Posterior vena cava (tissue), 2 donors: ENCODE measurements at places on chromosomes 4 and X. TPM values are rescaled to one million over a fixed set of nuclear protein-coding genes. Genes with fewer than 3 reads are reported as not detected.

- DNase-seq, result no peak
Measured at GRCh38 chr4:99473131-99473530, 37.7 kb upstream of the C4orf17 start.

DNA sequence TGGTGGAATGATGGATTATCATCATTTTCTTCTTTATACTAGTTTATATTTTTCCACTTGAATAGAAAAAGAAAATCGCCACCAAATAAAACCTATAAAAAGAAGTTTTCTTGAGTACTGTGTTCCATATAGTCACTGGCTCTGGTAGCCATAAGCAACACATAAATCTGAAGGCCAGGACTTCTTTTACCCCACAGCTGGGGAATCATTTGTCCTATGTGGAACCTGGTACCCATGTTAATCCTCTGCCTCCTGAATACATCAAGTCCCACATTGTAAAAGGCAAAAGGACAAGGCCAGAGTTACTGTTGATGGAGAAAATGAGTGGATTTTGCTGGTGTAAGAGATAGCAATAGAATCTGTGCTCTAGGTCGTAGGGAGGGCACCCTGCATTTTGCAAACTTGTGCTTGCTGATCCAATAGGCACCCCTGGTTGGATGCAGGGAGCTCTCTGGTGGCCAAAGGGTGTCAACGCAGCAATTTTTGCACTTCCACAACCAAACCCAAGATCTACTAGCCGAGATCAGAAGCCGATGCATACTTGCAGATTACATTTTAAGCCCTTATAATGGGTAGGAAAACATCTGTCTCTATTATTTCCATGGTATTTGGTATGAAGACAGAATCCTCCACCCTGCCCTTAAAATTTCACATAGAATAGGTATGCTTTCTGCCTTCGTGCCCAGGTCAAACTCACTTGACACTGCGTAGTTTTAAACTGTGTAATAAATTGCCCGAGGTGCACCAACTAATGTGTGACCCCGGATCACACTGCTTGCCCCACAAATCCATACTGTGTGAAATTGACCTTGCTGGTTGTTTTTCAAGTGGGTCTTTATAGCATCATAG, 146.2 kb upstream of the SCML1 start:
- DNase-seq, result no peak

The AFAP1 gene
- 45.3 TPM for total RNA-seq

- DNase-seq, result no peak
Measured at GRCh38 chr4:183967266-183967665, 62.2 kb downstream of the STOX2 start.

GRCh38 chrX:141258080-141258479, 15.8 kb upstream of the SPANXC start:
- DNase-seq, result no peak

The CT47C1 gene
- total RNA-seq, result not detected

- DNase-seq, result no peak
Measured at GRCh38 chrX:40097141-40097503, 636 bp downstream of the BCOR start.

The TMEM31 gene
- not detected for total RNA-seq

The PHOX2B gene
- total RNA-seq, result not detected

GRCh38 chr4:2400841-2401609, 17.4 kb downstream of the ZFYVE28 start:
- DNase-seq, result no peak

GRCh38 chrX:40471965-40472648, 108.7 kb upstream of the ATP6AP2 start:
- DNase-seq, result peak; percentile 46

DNA sequence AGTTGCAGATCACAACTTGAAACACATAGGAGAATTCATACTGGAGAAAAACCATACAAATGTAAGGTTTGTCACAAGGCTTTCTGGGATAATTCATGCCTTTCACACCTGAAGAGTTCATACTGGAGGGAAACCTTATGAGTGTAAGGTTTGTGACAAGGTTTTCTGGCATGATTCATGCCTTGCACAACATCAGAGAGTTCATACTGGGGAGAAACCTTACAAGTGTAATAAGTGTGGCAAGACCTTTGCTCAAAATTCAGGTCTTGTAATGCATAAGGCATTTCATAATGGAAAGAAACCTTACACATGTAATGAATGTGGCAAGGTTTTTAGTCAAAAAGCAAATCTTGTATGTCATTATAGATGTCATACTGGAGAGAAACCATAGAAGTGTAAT, 58.8 kb upstream of the ENPEP start:
- DNase-seq, result no peak

The MAGEB1 gene
- total RNA-seq, result not detected

DNA sequence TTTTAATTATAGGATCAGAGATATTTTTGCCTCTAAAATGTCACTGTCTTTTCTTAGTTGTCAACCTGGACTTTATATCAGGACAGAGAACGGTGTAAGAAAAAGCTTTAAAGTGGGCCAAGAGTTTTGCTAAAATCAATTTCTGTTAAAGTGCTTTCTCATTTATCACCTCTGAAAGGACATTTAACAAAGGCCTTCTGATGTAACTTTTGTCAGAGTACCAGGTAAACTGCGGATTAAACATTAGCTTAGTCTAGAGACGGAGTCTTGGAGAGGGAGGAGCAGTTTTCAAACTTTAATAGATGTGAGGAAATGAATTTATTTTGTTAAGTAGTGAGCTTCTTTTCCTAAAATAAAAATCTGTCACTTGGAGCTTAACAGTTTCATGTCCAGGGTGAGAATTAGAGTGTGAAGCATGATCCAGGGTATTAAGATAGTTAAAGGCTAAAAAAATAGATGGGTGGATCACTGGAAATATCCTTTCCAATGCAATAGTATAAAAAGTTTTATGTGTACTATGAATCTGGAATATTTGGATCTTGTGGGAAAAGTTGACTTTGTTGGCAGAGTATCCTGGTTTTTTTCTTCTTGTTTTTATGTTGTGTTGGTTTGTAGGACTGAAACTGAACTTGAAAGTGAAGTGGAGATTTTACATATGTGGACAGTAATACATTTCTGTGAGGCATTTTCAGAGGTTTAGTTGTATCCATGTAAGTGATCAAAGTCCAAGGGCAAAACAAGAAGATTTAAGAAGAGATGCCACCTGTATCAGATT, 33.6 kb upstream of the BMPR1B start:
- no peak for DNase-seq

- no peak for DNase-seq
Measured at GRCh38 chr4:176261481-176261880, 7.5 kb downstream of the ASB5 start.

DNA sequence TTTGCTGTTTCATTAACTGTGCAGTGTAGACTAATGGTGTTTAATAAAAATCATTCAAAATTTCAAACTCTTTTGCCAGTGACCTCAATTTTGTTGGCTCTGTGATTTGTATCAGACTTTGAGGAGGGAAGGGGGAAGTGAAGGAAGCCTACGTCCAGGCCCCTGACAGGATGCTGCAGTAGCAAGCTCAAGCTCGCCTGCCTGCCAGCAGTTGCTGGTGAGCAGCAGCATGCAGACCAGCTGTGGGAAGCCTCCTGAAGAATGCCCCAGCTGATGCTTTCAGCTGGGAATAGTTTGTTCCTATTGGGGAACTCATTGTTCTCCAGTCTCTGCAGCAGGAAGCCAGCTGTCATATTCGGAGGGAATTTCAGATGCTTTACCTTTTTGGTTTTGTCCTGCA, 495.2 kb downstream of the AFF2 start:
- DNase-seq, result no peak

The GAK gene
- 73.5 TPM for total RNA-seq

The STEEP1 gene
- 13.6 TPM for total RNA-seq

GRCh38 chr4:124640022-124640730, 72.4 kb downstream of the ANKRD50 start:
- no peak for DNase-seq

The CENPU gene
- total RNA-seq, result 1.4 TPM

The AMTN gene
- total RNA-seq, result not detected

The NSUN7 gene
- total RNA-seq, result 0.65 TPM

The PGK1 gene
- 323 TPM for total RNA-seq

The PAGE2B gene
- not detected for total RNA-seq

The DOK7 gene
- 0.14 TPM for total RNA-seq

The CCDC120 gene
- 3.0 TPM for total RNA-seq

- no peak for DNase-seq
Measured at GRCh38 chrX:124736553-124737270, 390.3 kb downstream of the SH2D1A start.

GRCh38 chr4:1559896-1560650, 124.0 kb downstream of the FAM53A start:
- DNase-seq, result no peak

DNA sequence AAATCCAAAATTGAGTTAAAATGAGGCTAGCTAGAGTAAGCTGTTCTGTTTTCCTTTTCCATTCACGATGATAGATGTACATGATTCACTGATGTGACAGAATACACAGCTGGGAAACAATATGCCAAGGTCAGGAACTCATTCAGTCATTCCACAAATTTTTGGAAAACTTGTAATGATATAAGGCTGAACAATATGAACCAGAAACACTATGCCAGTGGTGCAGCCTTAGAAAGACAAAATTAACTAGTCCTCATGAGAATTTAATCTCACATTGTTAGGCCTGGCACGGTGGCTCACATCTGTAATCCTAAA, 50.0 kb upstream of the NDST3 start:
- no peak for DNase-seq

GRCh38 chr4:133275246-133275645, 126.2 kb downstream of the PCDH10 start:
- no peak for DNase-seq

DNA sequence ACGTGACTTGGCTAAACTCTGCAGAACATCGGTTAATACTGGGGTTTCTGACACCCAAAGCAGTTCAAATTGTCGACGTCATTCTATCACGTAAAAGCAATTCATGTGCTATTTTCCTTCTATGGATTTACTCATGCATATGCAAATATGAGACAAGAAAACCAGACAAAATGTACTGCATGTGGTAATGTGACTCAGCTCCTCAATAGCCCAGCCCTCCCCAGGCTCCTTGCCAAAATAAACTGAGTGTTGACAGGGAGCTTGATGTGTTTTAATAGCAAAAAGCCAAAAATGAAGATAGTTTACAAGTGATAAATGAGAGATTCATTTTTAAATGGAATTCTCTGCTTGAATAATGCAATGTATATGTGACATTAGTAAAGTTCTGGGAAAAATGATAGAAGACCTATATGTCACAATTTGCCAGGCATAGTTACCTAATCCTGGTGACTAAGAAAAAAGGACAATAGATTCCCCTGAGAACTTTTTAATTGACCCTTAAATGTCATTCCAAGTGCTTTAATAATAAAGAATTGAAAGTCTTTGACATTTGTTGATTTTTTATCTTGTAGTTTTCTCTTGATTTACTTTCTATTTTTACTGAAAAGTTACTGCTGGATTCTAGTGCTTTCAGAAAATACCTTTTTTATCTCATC, 1700.6 kb upstream of the TENM3 start:
- DNase-seq, result no peak

The AR gene
- total RNA-seq, result 12.3 TPM

GRCh38 chr4:82780752-82781231, 17.8 kb downstream of the SCD5 start:
- peak; percentile 89 for DNase-seq

The NALF2 gene
- 0.23 TPM for total RNA-seq

GRCh38 chr4:2830632-2831610, 12.7 kb upstream of the ADD1 start:
- DNase-seq, result peak; percentile 67

DNA sequence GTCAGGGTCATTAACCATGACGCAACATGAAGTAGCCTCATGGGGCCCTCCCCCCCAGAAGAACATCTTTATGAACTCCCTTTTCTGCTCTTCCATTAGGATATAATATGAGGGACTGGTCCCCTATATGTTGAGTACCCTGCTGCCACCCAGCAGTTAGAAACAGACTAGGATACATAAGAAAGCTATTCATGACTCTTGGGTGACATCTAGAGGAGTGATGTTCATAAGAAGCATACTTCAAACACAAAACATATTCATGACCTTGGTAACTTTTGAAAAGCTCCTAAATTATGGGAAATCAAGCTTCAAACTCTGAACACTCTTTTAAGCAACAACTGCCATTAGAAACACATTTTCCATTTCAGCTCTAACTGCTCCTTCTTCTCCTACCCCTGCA, 155.2 kb upstream of the SPIN4 start:
- DNase-seq, result no peak

DNA sequence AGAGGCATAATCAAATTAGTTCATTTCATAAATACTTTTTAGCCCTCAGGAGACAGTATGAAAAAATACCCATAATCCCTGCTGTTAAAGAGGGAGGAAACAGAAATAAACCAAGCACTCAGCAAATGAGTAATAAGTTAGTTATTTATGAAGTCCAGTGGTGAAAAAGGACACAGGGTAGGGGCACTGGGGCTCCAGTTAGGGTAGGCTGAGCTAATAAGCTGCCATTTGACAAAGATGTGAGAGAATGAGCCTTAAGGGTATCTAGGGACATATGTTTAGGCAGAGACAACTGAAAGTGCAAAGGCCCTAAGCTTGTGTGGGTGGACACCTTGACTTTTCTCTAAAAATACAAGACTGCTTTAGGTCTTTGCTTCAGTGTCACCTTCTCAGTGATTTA, 94.4 kb downstream of the IL15 start:
- no peak for DNase-seq

The TBC1D1 gene
- total RNA-seq, result 94.7 TPM

- no peak for DNase-seq
Measured at GRCh38 chr4:165368114-165368513, 10.7 kb upstream of the CPE start.

The PPP2R3B gene
- total RNA-seq, result 23.4 TPM

- DNase-seq, result no peak
Measured at GRCh38 chrX:40147971-40148370, 50.2 kb upstream of the BCOR start.

DNA sequence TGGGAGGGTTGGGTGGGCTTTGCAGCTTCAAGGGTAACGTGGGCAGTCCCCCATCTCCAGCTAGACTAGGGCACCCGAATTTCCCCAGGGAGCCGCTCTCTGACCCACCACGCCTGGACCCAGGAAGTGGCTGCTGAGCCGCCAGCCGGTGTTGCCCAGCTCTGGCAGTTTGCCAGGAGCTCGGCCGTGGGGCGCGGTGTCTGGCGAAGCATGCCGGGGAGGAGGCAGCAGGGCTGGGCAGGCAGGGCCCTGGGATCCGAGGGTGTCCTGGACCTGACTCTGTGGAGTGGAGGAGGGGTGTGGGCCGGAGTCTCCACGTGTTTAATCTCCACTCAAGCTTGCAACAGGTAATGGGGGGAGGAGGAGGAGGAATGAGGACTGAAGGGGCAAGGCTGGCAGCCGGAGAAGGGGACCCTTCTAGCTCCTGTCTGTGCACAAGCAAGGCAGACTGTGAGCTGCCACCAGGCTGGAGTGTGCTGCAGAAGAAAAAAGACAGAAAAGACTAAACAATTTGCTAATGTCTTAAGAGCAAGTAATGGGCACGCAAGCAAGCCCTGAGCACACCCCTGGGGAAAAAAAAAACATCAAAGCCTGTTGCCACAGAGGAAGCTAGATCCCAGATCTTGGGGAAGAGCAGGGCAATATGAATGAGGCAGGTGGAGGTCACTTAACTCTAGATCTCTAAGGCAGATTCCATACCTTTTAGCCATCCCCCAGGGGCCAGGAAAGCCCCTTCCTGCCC, 2.4 kb downstream of the LONRF3 start:
- peak; percentile 83 for DNase-seq

GRCh38 chr4:56505269-56506130, at the start of gene ARL9:
Gene ARL9, plus strand, starts transcription at chr4:56505791. Its CDS starts 72 bp downstream, at chr4:56505863.
- peak; percentile 83 for DNase-seq

The BEND4 gene
- 0.05 TPM for total RNA-seq
